ENCODE measurements at places on chromosomes 16 and 17.

- DNase-seq: no peak
Measured at GRCh38 chr17:14919631-14920213, 345.4 kb downstream of the PMP22 start.

GRCh38 chr17:40608061-40608581 lies 39.5 kb downstream of the SMARCE1 start:
- no peak for DNase-seq

- DNase-seq: peak; percentile 66
Measured at GRCh38 chr17:4004517-4005295, 40.5 kb upstream of the ATP2A3 start.

DNA sequence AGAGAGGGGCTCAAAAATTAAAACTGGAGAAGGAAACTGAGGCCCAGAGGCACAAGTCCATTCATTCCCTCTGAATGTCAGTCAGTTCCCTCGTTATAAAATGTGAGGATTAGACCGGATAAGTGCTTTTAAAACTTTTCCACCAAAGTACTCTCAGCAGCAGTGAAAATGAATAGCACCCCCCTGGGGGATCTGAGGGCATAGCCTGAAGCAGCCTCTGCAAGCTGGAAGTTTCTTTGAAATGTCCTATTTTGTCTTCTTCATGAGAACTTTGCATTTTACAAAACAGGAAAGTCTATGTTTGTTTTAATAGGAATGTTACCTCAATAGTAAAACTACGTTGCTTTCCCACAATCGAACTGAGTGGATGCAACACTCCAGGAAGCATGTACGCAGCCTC lies 273.0 kb downstream of the CEP112 start:
- no peak for DNase-seq

DNA sequence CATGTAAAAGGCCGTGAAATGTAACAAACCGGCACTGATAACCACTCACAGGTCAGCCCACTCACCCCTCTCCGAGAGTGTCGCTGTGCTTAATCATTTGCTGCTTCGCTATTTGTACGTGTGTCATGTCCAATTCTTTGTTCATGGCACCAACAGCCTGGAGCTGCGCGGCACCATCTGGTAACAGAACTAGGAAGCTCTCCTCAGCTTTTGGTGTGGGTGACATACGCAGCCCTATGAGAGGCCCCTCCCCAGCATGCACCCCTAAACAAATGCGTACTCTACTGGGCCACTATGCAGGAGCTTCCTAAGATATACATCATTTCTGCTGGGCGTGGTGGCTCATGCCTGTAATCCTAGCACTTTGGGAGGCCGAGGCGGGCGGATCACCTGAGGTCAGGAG lies 2.3 kb upstream of the PECAM1 start:
- DNase-seq: peak; percentile 25

DNA sequence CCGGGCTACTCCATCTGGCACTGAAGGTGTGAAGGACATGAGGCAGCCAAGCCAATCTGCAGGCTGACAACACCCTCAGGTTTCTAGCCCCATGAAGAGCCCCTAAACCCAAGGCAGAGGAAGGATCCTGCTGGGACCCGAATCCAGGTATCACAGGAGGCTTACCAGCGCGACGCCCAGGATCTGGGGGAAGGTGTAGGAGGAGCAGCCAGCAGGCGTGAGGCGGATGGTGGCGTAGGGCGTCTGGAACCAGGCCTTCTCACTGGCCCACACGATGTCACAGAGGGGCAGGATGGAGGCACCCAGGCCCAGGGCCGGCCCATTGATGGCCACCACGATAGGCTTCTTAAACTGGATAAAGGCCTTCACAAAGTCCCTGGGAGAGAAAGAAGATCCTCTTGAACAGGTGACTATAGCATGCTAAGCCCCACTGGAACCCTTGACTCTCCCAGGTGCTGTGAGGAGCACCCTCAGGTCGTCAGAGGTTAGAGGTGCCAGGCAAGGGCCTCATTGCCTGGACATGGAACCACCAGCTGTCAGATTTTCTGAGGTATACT lies 71.7 kb downstream of the DYNLRB2 start:
- DNase-seq: no peak

GRCh38 chr17:82864713-82865248 lies 25.0 kb upstream of the ZNF750 start:
- DNase-seq: no peak

- DNase-seq: no peak
Measured at GRCh38 chr16:85279825-85280545, 167.7 kb upstream of the CIBAR2 start.

DNA sequence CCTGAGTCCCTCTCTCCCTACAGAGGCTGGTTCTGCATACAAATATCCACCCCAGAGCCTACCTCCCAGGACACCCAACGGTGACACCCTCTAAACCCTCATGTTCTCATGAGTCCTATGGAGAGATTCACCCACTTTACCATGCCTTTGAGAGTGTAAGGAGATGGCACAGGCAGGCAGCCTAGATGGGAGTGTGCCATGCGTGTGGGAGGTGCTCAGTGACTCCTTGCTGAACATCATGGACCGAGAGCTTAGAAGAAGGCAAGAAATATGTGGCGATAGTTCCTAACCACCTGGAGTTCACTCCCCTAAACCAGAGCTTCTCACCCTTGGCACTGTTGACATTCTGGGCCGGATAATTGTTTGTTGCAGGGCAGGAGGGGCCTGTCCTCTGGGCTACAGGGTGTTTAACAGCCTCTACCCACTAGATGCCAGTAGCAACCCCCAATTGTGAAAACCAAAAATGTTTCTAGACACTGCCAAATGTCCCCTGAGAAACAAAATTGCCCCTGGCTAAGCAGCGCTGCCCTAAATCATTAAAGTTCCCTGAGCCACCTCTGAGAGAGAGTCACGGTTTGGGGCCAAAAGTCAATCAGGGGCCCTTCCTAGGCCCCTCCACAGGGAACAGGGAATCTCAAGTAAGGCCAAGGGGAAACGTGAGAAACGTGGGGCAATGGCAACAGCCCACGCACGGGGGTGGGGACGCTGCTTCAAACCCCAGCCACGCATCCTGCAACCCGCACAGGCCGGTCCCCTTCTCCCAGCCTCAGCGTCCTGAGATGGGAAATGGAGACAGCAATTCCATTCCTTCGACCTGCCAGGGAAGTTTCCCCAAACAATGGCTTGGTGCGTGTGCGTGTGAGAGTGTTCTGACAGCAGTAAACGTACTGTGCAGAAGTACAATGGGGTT lies 66.8 kb downstream of the C16orf78 start:
- no peak for DNase-seq

All from stimulated activated CD4-positive, alpha-beta T cell treated with anti-CD3 and anti-CD28 coated beads, Interleukin-4, amount 100 ng/mL, for 1 hour (primary cell).